ENCODE measurements at places on chromosomes 11 and 22.
A peak's percentile ranks its signal among the peaks of the same experiment; 100 is the strongest.

- peak; percentile 81 for DNase-seq
Measured at GRCh38 chr11:120235024-120235628, 4.8 kb upstream of the POU2F3 start.

GRCh38 chr11:48900131-48900800 lies 83.4 kb downstream of the TRIM51G start:
- no peak for DNase-seq

DNA sequence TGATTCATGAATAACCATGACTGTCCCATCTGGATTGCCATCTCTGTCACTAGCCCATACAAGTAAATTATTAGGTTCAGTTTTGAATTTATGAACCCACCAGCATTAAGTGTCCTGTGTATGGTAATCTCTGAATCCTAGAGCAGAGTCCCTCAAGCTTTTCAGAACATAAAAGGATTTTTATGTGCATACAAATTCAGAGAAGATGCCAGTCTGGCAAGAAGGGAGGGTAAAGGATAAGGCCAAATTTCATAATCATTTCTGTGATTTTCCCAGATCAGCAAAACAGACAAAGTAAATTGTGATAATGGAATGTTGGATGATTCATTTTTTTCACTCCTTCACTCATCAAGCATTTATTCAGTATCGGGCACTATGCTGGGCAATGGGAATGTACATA lies 371.1 kb upstream of the ARHGAP42 start:
- no peak for DNase-seq

DNA sequence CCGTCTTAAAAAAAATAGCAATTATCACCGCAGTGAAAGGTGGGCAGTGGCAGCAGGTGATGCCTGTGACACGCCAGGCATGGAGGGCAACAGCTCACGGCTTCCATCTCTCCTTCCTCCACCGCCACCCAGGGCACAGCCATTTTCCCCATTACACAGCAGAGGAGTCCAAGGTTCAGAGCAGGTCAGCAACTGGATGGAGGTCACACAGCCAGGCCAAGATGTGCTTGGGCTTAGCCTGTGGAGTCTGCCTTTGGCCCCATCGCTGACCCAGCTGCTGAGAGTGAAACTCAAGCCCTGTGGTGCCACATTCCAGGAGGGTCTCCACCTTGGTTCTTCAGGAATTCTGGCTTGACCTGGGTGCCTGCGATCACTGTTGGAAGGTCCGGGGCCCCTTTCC lies 411.1 kb downstream of the SHANK2 start:
- no peak for DNase-seq

DNA sequence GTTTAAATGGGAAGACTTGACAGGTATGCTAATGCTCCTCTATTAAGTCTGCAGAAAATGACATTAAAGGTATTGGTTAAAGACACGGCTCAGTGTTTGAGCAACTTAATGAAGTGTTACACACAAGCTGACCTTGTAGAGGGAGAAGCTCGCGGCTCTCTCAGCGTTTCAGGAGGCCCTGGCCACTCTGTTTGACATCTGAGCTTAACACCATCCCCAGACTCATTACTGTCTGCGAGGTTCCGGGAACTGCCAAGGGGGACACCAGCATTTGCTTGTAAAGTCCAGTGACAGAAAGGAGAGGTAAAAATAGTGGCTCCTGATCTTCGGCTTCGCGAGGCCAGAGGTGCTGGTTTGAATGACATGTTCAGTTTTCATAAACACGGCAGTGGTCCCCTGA lies 540.7 kb upstream of the CADM1 start:
- no peak for DNase-seq

GRCh38 chr11:109765709-109766311 lies 327.4 kb upstream of the ZC3H12C start:
- DNase-seq: no peak

DNA sequence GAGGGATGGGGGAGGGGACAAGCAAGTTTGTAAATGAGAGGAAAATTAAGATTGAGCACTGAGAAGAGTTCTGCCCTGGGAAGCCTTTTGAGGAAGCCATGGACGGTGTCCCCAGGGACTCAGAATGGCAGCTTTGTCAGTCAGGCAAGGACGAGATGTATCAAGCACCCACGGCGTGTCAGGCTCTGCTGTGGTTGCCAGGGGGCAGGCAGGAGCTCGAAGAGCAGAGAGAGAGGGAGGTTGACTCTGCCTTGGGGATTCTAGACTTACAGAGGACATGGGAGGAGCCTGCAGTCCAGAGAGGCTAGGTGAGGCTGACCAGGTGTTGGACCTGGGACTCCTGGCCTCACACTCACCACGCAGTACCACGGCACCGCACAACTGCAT lies 29.1 kb upstream of the SYT7 start:
- DNase-seq: no peak

- DNase-seq: no peak
Measured at GRCh38 chr11:45373506-45374035, 87.4 kb upstream of the SYT13 start.

DNA sequence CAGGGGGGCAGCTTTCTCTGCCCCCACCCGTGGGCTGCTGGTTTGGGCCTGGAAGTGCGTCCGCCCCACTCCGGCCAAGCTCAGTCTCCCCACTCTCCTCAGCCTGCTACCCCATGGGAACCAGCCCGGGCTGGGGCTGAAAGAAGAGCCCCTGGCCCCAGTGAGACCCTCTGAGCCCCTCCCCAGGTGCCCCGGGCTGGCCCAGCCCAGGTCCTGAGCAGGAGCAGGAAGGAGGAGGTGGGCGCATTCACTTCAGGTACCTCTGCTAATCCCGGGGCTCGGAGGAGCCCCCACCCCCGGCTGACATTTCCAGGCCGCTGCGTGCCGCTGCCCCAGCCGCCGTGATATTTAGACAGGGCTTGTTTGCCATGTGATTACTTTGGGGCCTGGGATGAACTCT lies 8.7 kb upstream of the TH start:
- no peak for DNase-seq

GRCh38 chr11:13276832-13277767 lies 490 bp upstream of the BMAL1 start:
- peak; percentile 99 for DNase-seq

Measured in ecto neural progenitor cell (in vitro differentiated cells).